ENCODE measurements at places on chromosomes 2 and 18.

DNA sequence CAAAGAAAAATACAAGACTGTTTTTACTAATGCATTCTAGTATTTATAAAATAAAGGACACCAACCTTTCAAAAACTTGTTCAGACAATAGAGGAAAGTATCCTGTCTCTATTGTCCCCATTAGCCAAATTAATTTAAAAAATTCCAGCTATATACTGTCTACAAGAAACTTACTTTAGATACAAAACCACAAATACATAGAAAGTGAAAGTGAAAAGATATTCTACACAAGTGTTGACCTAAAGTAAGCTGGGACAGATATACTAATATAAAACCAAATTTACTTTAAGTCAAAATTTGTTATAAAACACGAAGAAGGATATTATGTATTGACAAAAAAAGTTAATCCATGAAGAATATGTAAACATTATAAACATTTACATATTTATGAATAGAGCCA is 893.3 kb upstream of the TMEFF2 start:
- H3K27me3 ChIP-seq, result no peaks in the 10 kb centered on the region
- no peaks in the 10 kb centered on the region for H3K36me3 ChIP-seq
- H3K27ac ChIP-seq, result no peak overlapping the region
- H3K4me3 ChIP-seq, result no peak overlapping the region
- H3K4me1 ChIP-seq, result no peaks in the 10 kb centered on the region
- no peak for DNase-seq

- H3K4me3 ChIP-seq, result no peak overlapping the region
- H3K36me3 ChIP-seq, result no peaks in the 10 kb centered on the region
- peak overlapping the region; percentile 50 for H3K27ac ChIP-seq
- H3K27me3 ChIP-seq, result no peaks in the 10 kb centered on the region
- H3K4me1 ChIP-seq, result peaks cover 12% of the 10 kb centered on the region
- DNase-seq, result peak; percentile 56
These were observed 27.6 kb upstream of the ASAP2 start for GRCh38 chr2:9178904-9179571.

DNA sequence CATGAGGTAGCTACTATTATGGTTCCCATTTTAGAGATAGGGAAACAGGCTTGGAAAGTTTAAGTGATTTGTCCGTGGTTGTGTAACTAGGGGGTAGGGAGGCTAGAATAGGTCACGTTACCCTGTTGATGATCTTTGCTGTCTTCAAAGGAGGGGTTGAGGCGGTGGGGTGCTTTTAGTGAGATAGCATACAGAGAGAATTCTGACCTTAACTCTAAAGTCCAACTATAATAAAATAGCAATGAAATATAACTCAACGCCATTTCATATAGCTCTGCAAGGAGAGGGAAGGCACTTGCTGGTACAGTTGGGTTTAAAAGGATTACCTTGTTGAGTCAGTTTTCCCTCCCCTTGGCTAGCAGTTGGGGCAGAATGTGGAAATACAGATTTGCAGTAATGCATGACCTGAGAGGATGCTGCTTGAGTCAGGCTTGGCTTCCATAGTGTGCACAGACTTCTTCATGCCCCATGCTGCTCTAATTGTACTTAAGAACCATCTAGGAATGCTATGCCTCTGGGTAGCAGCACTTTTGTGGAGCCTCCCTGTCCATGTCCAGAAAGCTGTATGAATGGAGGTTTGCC is 143.9 kb downstream of the LTBP1 start:
- no peaks in the 10 kb centered on the region for H3K36me3 ChIP-seq
- H3K27ac ChIP-seq, result no peak overlapping the region
- H3K27me3 ChIP-seq, result no peaks in the 10 kb centered on the region
- H3K4me1 ChIP-seq, result peaks cover 11% of the 10 kb centered on the region
- no peak for DNase-seq
- H3K4me3 ChIP-seq, result no peak overlapping the region

- no peaks in the 10 kb centered on the region for H3K4me1 ChIP-seq
- no peak overlapping the region for H3K27ac ChIP-seq
- no peaks in the 10 kb centered on the region for H3K36me3 ChIP-seq
- DNase-seq, result no peak
These were observed 78.0 kb upstream of the TANC1 start for GRCh38 chr2:158890296-158890905.

- H3K27me3 ChIP-seq, result no peaks in the 10 kb centered on the region
- no peak overlapping the region for H3K4me3 ChIP-seq
- H3K27ac ChIP-seq, result no peak overlapping the region
- no peaks in the 10 kb centered on the region for H3K36me3 ChIP-seq
These were observed 29.9 kb upstream of the RMDN2 start for GRCh38 chr2:37895140-37895539.
